A172 (cell line): ENCODE measurements at places on chromosomes 12 and 14. TPM values are rescaled to one million over a fixed set of nuclear protein-coding genes. Genes with fewer than 3 reads are reported as not detected.
A peak's percentile ranks its signal among the peaks of the same experiment; 100 is the strongest.

SPIC gene
- total RNA-seq = not detected in 2 replicates

ANKS1B gene
- total RNA-seq = 0.24 and 0.55 TPM in 2 replicates

ASIC1 gene
- 1.6 and 3.3 TPM in 2 replicates for total RNA-seq

NGB gene
- not detected in 2 replicates for total RNA-seq

HNF1A gene
- not detected in 2 replicates for total RNA-seq

TRPV4 gene
- total RNA-seq = not detected in 2 replicates

MYH7 gene
- not detected in 2 replicates for total RNA-seq

EFS gene
- total RNA-seq = not detected in 2 replicates

PMEL gene
- total RNA-seq = 1.1 and 2.0 TPM in 2 replicates

GPR65 gene
- not detected in 2 replicates for total RNA-seq

SALL2 gene
- 2.9 and 4.0 TPM in 2 replicates for total RNA-seq

DACT1 gene
- 0.77 and 1.7 TPM in 2 replicates for total RNA-seq

PIWIL1 gene
- total RNA-seq = not detected in 2 replicates

TGM1 gene
- 0.64 and 3.3 TPM in 2 replicates for total RNA-seq

KRT78 gene
- total RNA-seq = not detected in 2 replicates

CMAS gene
- 40.7 and 62.5 TPM in 2 replicates for total RNA-seq

TPCN1 gene
- total RNA-seq = 8.9 and 13.3 TPM in 2 replicates

STAB2 gene
- total RNA-seq = not detected in 2 replicates

COX8C gene
- not detected in 2 replicates for total RNA-seq

DNA sequence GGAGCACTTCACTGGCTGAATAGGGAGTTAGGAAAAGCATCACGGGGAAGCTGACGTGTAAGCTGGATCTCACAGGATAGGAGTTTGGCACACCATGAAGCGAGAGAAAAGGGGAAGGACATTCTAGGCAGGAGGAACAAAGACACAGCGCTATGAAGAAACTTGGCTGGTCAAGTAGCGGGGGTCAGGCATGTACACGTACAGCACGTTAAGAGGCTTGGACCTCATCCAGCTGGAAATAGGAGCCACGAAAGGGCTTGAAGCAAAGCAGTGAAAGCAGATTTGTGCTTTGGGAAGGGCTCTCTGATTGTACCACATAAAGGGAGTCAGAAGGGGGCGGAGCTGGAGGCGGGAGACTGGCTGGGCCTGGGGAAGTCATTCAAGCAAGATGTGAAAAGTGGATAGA is 19.6 kb upstream of the GALNT8 start:
- DNase-seq = no peak

GRCh38 chr12:52147964-52148463 is 43.8 kb downstream of the KRT80 start:
- DNase-seq = peak; percentile 61

- DNase-seq = no peak
Observed at GRCh38 chr12:5456030-5456429, 24.1 kb downstream of the NTF3 start.

- no peak for DNase-seq
Observed at GRCh38 chr14:105912641-105913180, 386.3 kb downstream of the TMEM121 start.

DNA sequence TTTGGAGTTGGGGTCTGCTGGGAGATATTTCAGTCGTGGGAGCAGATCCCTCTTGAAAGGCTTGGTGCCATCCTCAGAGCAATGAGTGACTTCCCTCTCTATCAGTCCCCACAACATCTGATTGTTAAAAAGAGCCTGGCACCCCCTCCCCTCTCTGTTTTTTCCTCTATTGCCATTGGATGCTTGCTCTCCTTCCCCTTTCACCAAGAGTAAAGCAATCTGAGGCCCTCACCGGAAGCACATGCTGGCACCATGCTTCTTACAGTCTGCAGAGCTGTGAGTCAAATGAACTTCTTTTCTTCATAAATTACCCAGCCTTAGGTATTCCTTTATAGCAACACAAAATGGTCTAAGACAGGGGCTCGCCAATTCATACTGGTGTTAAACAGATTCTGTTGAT is 99.1 kb upstream of the CCND2 start:
- no peak for DNase-seq

DNA sequence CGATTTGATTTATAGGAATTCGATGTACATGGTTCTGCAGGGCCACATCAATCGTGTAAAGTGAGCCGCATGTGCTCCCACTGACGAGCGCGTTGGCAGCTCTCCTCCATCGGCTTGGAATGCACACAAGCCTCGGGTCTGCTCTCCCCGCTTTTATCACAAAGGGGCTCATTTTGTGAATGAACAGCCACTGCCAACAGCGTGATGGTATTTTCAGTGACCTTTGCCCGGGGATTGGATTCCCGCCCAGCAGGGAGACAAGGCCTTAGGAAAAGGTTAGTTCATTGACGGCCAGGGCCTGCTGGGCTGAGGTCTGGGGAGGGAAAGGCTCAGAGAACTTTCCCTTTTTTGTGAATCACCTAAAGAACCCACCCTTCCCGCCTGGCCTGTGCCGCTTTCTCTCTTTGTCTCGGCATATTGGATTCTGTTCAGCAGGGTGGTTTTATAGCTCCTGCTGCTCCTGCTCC is 232.1 kb downstream of the MSRB3 start:
- no peak for DNase-seq

DNA sequence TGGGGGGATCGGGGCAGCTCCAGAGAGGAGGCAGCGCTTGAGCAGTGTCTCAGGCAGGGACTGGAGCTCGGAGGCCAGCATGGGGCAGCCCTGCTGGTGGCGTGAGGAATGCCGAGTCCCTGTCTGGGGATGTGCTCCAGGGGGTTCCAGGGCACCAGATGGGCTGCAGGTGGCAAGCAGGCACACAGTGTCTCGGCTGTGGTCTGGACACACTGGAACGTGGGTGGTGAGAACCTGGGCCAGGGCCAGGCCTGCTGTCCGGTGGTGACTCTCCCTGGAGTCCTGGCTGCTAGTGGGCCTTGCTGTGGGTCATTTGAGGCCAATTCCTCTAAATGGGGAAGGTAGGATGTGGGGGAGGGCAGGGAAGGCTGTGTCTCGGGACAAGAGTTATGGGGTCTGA is 199.4 kb upstream of the RTL1 start:
- DNase-seq = no peak

DNA sequence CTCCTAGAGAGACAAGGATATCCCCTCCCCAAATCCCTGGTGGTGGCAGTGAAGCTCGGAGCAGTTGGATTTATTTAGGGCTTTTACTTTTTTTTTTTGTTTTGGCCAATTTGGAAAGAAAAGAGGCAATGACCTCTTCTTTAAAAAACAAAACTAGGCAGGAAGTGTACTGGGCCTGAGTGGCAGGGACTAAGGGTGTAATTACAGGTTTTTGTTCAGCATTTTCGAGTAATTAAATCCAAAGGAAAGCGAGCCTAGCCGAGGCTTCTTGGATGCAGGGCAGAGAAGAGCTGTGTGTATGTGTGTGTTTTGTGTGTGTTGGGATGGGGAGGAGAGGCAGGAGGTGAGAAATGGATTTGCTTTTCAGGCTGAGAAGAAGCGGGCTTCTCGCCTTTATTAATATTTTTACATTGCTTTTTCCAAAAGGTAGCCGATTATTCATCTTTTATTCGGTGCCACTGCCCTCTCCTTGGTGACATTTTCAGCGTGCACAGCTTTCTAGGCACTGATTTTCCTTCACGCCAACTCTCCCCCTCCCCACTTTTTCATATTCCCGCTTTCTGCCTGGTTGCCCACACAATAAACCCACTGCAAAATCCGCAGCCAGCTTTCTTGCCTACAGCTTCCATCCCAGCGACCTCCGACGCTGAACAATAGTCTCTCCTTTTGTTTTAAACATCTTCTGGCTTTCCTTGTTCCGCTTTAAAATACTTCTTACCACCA is 8.9 kb upstream of the IRF2BPL start:
- no peak for DNase-seq

DNA sequence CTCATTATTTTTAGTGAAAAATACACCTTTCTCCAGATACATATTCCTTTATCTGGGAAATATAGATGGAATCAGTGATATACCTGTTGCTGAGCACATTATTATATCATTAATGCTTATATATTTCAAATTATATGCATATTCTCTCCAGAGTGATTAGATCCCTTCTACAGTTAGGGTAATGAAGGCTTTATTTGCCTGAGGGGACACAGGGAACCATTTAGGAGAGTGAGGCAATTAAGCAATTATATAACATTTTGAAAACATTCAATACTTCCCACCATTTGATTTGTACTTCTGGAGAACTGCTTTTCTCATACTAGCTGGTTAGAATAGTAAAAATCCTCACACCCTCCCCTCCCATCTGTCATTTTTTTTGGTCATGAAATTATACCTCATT is 212.8 kb upstream of the NOVA1 start:
- DNase-seq = no peak

GRCh38 chr12:34625116-34625515 is 602.8 kb downstream of the ALG10 start:
- DNase-seq = peak; percentile 3

DNA sequence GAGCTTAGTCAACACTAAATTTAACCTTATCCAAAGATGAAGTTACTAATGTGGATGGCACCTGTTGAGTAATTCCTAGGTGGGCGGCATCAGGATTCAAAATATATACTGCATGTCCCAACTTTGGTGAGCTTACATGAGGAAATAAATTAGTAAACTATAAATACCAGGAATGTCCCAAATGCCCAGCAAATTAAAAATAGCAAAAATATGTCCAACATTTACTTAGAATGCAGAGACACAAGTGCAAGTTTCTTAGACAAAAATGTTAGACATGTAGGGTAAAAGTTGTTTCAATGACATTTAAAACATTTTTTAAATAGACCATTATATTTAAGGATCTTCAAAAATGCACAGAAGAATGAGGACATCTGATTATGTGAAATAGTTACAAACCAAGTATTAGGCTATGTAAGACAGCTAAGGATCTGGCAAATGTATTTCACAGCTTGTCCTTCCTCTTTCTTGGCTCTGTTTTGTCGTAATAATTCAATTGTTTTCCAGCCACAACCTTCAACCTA is 115.9 kb downstream of the NAV3 start:
- no peak for DNase-seq

GRCh38 chr14:75911883-75912282 is 69.9 kb downstream of the TGFB3 start:
- no peak for DNase-seq

GRCh38 chr14:50061664-50062437 is 54.5 kb downstream of the VCPKMT start:
- peak; percentile 71 for DNase-seq

GRCh38 chr12:111942557-111942956 is 70.4 kb downstream of the TMEM116 start:
- peak; percentile 22 for DNase-seq

DNA sequence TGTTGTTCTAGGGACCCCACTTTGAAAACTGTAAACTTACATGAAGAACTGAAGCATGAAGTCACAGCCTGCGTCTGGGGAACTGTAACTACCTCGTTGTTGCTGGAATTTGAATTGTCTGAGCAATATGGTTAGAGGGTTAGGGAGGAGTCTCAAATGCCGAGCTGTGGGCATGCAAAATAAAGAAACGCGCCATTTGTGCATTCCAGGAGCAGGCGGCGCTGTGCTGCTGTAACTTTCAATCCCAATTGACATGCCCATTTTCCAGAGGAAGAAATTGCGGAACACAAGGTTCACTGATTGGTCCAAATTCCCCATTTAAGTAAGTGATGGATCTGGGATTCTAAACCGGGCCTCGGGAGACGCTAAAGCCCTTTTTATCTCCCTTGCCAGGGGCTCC is 61.3 kb downstream of the ZNF664 start:
- DNase-seq = no peak

DNA sequence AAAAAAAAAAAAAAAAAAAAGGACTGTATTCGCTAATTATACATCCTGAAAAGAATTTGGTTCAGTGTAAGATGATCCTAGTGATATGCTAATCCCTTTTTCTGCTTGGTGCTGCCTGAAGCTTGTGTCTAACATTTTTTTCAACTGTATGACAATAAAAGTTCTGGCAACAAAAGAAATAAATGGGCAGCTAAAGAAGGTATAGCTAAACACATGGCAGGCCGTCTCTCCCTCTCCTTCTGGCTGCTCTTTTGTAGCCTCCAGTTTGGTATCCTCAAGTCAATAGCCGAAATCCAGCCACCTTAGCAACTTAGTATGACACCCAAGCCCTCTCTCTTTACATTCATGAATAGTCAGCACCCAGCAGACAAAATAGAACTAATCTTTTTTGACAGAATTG is 198.3 kb upstream of the OTX2 start:
- no peak for DNase-seq

DNA sequence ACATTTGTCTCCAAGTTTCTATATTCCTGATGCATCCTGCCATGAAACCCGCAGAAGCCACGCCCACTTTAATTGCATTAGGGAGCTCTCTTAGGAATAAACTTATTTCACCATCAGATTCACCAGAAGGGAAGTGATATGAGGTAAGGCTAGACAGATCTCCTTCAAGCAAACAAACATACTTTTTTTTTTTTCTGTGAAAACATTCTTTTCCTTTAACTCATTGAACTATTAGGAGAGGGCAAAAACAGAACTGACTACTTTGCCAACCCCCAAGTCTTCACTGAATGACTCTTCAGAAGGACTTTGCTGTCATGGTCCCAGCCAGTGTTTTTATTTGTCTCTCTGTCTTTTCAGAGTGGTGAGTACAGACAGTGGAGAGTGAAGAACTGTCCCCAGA is 48.4 kb downstream of the GTF2A1 start:
- no peak for DNase-seq

GRCh38 chr14:51704545-51704944 is 52.8 kb downstream of the FRMD6 start:
- no peak for DNase-seq

- DNase-seq = no peak
Observed at GRCh38 chr12:25372969-25373817, 122.5 kb upstream of the KRAS start.

DNA sequence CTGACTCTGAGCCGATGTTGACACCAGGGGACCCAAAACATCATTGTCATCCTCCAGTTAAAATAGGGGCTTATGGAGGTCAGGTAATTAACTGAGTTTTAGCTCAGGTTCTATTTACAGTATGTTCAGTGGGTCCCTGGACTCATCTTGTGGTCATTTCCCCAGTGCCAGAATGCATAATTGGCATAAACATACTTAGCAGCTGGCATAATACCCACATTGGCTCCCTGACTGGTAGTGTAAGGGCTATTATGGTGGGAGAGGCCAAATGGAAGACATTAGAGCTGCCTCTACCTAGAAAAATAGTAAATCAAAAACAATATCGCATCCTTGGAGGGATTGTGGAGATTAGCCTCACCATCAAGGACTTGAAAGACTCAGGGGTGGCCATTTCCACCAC is 350.9 kb downstream of the C12orf75 start:
- DNase-seq = no peak

- DNase-seq = no peak
Observed at GRCh38 chr14:32508281-32508680, 179.2 kb downstream of the AKAP6 start.
